ENCODE measurements at places on chromosomes 2 and 18.

- H3K4me1 ChIP-seq, result peaks cover 6% of the 10 kb centered on the region
- no peak overlapping the region for H3K4me3 ChIP-seq
- H3K27ac ChIP-seq, result no peak overlapping the region
- H3K36me3 ChIP-seq, result no peaks in the 10 kb centered on the region
Measured at GRCh38 chr2:11417946-11418585, 47.9 kb downstream of the E2F6 start.

DNA sequence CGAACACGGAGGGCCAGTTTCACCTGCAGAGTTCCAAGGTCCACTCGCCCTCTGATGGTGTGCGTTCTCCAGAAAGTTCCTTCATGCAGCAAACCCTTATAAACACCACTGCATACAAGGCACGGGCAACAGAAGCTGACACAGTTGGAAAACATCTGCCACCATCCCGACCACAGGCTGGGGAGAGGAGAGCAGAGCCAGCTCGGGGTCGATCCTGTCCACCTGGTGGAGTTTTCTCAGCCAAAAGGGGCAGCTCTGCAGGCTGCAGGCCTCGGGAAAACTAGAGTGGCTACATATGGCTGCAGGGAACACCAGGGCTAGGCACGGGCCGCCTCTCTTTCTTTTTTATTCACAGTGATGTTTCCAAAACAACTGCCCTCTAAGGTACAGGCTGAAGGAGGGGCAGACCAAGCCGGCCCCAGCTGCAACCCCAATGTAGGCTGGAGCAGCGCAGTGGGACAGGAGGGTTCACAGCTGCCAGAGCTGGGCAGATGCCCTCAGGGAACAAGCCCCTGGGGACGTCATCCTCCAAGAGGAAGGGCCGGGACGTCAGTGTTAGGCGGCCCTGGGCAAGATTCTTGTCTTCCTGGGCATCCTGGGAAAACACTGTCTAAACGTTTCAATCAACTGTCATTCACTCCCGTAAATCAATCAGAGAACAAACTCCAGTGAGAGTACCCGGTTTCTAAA, 274.7 kb downstream of the TWIST2 start:
- H3K27ac ChIP-seq, result no peak overlapping the region
- no peaks in the 10 kb centered on the region for H3K27me3 ChIP-seq
- H3K4me1 ChIP-seq, result no peaks in the 10 kb centered on the region
- peaks cover 20% of the 10 kb centered on the region for H3K36me3 ChIP-seq
- no peak for DNase-seq

GRCh38 chr18:48109961-48110493, 179.6 kb upstream of the SMAD2 start:
- peaks cover 14% of the 10 kb centered on the region for H3K27me3 ChIP-seq
- DNase-seq, result no peak
- no peak overlapping the region for H3K27ac ChIP-seq
- H3K4me1 ChIP-seq, result peaks cover 12% of the 10 kb centered on the region
- H3K4me3 ChIP-seq, result no peak overlapping the region

DNA sequence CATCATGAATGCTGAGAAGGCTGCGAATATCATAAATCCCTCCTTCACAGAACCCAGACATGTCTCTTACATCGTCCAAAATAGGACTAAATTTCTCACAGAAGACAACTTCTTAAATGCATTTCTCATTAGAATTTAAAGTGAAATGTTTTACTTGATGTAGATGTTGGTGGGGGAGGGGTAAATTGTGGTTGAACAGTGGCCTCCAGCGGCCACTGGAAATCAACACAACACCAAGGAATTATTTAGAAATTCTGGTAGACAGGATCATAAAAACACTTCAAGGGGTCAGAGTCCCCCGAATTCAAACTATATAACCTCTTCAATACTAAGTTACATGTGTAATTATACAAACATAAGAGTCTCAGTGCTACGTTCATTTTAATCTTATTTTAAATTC, 135.9 kb downstream of the ABCA12 start:
- no peak overlapping the region for H3K4me3 ChIP-seq
- no peaks in the 10 kb centered on the region for H3K27me3 ChIP-seq

DNA sequence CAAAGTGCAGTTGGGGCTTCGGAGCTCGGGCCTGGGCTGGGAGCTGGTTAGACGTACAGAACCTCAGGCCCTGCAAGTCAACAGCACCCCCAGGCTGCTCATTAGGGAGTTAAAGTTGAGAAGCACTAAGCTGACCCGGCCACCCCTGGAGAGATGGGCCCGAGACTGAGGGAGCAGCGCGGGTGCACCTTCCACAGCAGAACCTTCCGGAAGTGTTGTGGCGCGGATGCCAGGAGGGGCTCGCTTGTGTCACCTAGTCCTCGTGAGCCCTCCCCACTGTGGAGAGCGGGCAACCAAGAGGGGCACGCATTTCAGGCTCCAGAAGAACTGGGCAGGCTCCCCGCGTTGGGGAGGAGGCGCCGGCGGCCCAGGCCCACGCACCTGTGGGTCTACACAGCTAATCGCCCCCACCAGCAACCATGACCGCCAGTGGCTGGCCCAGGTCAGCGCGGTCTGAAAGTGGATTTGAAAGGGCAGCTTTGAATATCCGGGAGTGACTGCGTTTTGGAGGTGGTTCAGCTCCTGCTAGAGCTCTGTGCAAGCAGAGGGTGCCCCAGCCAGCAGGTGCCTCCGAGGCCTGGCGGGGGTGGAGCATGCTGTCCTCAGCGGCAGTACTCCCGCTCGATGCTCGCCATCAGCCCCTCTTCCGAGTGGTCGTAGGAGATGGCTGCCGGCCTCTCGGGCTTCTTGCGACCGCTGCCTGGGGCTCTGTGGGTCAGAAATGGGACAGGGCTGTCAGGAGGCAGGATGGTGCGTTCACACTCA, 15.1 kb downstream of the KLF11 start:
- no peak overlapping the region for H3K27ac ChIP-seq
- no peaks in the 10 kb centered on the region for H3K27me3 ChIP-seq
- H3K4me3 ChIP-seq, result no peak overlapping the region
- H3K36me3 ChIP-seq, result peaks cover 18% of the 10 kb centered on the region

GRCh38 chr2:51165534-51166260, 133.8 kb upstream of the NRXN1 start:
- H3K27ac ChIP-seq, result no peak overlapping the region
- H3K36me3 ChIP-seq, result no peaks in the 10 kb centered on the region
- DNase-seq, result no peak
- no peak overlapping the region for H3K4me3 ChIP-seq
- H3K27me3 ChIP-seq, result no peaks in the 10 kb centered on the region

- no peak overlapping the region for H3K27ac ChIP-seq
- no peaks in the 10 kb centered on the region for H3K27me3 ChIP-seq
- no peak overlapping the region for H3K4me3 ChIP-seq
- peaks cover 5% of the 10 kb centered on the region for H3K4me1 ChIP-seq
Measured at GRCh38 chr2:102504833-102505232, 31.8 kb downstream of the SLC9A4 start.

- no peak for DNase-seq
- no peak overlapping the region for H3K27ac ChIP-seq
- H3K4me3 ChIP-seq, result no peak overlapping the region
- H3K27me3 ChIP-seq, result peaks cover 31% of the 10 kb centered on the region
- no peaks in the 10 kb centered on the region for H3K4me1 ChIP-seq
- H3K36me3 ChIP-seq, result no peaks in the 10 kb centered on the region
Measured at GRCh38 chr2:38284971-38285370, 92.1 kb downstream of the ATL2 start.

GRCh38 chr18:75334869-75335268, 92.6 kb downstream of the SMIM21 start:
- no peak overlapping the region for H3K27ac ChIP-seq
- no peak for DNase-seq
- H3K36me3 ChIP-seq, result no peaks in the 10 kb centered on the region
- H3K4me1 ChIP-seq, result no peaks in the 10 kb centered on the region

DNA sequence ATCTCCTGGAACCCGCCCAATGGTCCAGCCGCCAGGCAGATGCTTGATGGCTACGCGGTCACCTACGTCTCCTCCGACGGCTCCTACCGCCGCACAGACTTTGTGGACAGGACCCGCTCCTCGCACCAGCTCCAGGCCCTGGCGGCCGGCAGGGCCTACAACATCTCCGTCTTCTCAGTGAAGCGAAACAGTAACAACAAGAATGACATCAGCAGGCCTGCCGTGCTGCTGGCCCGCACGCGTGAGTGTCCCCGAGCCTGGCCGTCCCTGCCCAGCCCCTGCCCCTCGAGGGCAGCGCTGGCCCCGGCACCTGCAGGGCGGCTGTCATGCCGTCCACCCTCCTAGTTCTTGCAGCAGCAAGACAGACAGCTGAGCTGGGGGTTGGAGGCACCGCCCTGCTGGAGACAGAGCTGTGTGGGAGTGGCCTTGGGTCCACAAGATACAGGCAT, 36.7 kb downstream of the MTERF4 start:
- H3K27me3 ChIP-seq, result no peaks in the 10 kb centered on the region
- no peak overlapping the region for H3K4me3 ChIP-seq
- H3K4me1 ChIP-seq, result peaks cover 16% of the 10 kb centered on the region

GRCh38 chr18:79229431-79229830, 160.2 kb downstream of the ATP9B start:
- H3K27me3 ChIP-seq, result no peaks in the 10 kb centered on the region
- H3K27ac ChIP-seq, result no peak overlapping the region
- no peak for DNase-seq
- no peaks in the 10 kb centered on the region for H3K36me3 ChIP-seq
- no peak overlapping the region for H3K4me3 ChIP-seq

DNA sequence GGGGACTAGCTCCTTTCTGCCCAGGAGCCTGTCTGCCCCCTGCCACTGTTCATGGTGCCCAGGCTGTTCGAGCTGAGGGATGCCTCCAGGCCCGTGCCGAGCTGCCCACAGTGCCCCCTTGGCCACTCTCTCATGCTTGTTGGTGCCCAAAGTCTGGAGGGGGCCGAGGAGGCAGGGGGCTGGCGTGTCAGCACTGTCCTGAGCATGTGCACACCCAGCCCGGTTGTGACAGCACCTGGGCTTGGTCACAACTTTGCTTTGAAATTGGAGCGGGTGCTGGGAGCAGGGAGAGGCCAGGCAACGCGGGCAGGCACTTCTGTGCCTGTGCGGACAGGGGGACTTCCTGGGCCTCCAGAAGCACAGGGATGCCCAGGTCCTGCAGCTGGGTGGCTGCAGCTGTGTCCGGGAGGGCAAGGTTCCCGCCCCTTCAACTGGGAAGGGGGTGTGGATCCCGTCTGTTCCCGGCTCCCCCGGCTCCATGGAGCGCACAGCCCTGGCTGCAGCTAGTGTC, 22.2 kb upstream of the RAPGEF4 start:
- H3K36me3 ChIP-seq, result no peaks in the 10 kb centered on the region
- no peaks in the 10 kb centered on the region for H3K27me3 ChIP-seq
- H3K4me1 ChIP-seq, result peaks cover 8% of the 10 kb centered on the region
- H3K27ac ChIP-seq, result no peak overlapping the region
- DNase-seq, result no peak
- H3K4me3 ChIP-seq, result no peak overlapping the region

GRCh38 chr2:134706587-134707329, 12.0 kb downstream of the TMEM163 start:
- no peak overlapping the region for H3K27ac ChIP-seq
- no peak overlapping the region for H3K4me3 ChIP-seq
- H3K36me3 ChIP-seq, result peaks cover 7% of the 10 kb centered on the region
- peaks cover 38% of the 10 kb centered on the region for H3K27me3 ChIP-seq
- no peaks in the 10 kb centered on the region for H3K4me1 ChIP-seq
- DNase-seq, result no peak

All from MCF 10A (cell line).